Renal cortical epithelial cell (primary cell): ENCODE measurements at places on chromosomes 16 and 17.

- DNase-seq, result no peak
Measured at GRCh38 chr17:78384479-78385175, 6.2 kb downstream of the PGS1 start.

DNA sequence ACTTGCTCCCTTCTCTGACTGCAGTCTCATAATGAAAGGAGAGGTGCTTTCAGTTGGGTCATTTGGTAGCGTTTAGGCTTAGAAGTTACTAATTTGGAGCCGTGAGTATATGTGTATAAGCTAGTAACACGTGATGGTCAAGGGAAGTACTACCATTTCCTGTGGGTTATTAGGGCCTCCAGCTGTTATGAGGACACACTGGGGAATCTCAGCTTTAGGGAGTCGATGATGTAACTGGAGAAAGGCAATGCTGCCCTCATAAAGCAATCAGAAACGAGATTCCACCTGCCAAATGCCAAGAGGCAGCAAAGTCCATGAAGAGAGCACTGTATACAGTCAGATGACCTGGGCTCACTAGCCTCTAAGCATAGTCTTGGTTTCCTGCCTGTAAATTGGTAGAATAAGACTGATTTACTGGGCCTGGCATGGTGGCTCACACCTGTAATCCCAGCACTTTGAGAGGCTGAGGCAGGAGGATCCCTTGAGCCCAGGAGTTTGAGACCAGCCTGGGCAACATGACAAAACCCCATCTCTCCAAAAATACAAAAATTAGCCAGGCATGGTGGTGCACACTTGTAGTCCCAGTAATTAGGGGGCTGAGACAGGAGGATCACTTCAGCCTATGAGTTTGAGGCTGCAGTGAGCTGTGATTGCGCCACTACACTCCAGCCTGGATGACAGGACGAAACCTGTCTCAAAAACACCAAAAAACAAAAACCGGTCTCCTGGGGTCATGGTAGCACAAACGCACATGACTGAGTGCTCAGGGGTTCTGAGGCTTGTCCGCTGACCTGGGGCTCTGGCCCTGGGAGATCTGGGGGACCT is 53.0 kb downstream of the SF3B3 start:
- DNase-seq, result peak; percentile 68

- DNase-seq, result no peak
Measured at GRCh38 chr17:48599354-48599753, 5.4 kb downstream of the HOXB6 start.

GRCh38 chr16:75482434-75483205 is 12.6 kb downstream of the CHST6 start:
- DNase-seq, result no peak

GRCh38 chr16:66097751-66098150 is 268.7 kb upstream of the CDH5 start:
- DNase-seq, result no peak
